ENCODE measurements at places on chromosomes 6 and 20. TPM values are rescaled to one million over a fixed set of nuclear protein-coding genes. Genes with fewer than 3 reads are reported as not detected.

The GMDS gene
- total RNA-seq, result 9.4 TPM

The SMPD2 gene
- total RNA-seq, result 4.6 TPM

The C6orf132 gene
- 3.3 TPM for total RNA-seq

The ETV7 gene
- total RNA-seq, result 0.55 TPM

The OOEP gene
- not detected for total RNA-seq

The RSPH9 gene
- total RNA-seq, result 0.16 TPM

The LPIN3 gene
- total RNA-seq, result 6.8 TPM

The PDE10A gene
- 33.5 TPM for total RNA-seq

The PPP1R3D gene
- total RNA-seq, result 9.3 TPM

The TCF21 gene
- 16.3 TPM for total RNA-seq

- DNase-seq, result no peak
These were observed 444.1 kb downstream of the CBLN4 start for GRCh38 chr20:55561259-55561658.

- DNase-seq, result no peak
These were observed 84.1 kb upstream of the TSHZ2 start for GRCh38 chr20:52888096-52888495.

DNA sequence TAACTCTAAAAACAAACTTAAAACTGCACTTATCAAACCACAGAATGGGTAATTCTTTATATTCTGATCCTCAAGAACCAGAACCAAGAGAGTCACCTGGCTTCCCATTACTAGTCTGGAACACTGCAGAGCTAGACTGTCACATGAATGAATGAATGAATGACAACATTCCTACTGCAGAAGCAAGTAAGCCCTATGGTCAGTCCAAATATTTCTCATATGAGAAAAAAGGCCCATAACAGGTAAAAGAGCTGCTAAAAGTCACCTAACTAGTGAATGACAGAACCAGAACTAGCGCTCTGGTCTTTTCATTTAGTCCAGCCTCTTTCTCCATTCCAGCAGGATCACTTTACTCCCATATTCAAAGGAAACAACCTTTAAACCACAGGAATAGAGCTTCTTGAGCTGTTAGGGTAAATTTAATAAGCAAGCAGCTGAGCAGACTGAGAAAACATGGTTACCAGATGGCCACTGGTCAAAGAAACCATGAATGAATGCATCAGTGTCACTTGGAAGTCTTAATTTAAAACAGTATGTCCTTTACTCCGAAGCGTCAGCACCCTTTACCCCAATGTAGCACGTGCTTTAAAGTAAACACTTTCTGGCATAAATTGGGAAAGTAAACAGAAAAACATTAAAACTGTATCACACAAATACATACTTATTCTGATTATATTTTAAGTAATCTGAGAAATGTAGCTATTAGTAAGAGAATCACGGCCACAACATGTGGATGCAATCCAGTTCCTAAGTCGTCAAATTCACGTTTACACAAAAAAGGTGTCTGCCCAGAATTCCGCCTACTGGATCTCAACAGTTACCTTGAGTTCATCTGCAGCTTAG, 1.4 kb downstream of the PREP start:
- DNase-seq, result no peak

DNA sequence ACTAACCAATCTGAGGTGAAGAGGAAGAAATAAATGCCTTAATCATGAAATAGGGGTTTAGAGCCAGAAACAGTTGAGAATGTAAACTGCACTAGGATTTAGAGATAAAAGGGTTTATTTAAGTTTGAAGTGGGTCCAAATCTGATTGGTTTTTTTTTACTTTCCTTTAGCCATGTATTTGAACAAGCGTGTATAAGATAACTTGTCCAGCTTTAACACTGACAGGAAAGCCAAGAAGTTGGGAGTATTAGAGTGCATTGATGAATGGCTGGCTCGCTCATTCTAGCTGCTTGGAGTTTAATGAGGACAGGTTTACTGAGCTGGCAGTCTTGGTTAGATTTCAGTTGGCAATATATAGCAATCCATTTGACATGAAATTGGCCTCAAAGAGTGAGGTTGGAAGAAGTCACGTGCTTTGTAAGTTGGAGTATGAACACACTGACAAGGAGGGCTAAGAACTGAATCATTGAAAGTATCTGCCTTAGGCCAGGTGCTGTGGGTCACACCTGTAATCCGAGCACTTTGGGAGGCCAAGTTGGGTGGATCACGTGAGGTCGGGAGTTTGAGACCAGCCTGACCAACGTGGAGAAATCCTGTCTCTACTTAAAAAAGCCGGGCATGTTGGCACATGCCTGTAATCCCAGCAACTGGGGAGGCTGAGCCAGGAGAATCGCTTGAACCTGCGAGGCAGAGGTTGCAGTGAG, 13.7 kb downstream of the SRSF3 start:
- peak; percentile 45 for DNase-seq

DNA sequence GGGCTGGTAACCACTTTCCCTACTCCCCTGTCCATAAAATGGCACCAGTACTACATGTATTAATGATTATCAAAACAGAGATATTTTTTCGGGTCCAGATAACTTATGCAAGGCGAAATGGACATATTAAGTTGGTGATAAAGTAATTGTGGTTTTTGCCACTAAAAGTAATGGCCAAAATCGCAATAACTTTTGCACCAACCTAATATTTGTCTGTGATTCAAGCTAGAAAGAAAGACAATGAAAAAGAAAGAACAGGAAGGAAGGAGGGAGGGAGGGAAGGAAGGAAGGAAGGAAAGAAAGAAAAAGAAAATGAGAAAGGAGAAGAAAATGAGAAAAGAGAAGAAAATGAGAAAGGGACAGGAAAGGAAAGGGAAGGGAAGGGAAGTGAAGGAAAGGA, 922.9 kb downstream of the TBC1D32 start:
- no peak for DNase-seq

- no peak for DNase-seq
These were observed 35.3 kb upstream of the EZR start for GRCh38 chr6:158854214-158855101.

GRCh38 chr6:129908858-129909257, 47.7 kb upstream of the TMEM244 start:
- DNase-seq, result no peak

GRCh38 chr20:38674765-38675133, 49.5 kb upstream of the SLC32A1 start:
- no peak for DNase-seq

DNA sequence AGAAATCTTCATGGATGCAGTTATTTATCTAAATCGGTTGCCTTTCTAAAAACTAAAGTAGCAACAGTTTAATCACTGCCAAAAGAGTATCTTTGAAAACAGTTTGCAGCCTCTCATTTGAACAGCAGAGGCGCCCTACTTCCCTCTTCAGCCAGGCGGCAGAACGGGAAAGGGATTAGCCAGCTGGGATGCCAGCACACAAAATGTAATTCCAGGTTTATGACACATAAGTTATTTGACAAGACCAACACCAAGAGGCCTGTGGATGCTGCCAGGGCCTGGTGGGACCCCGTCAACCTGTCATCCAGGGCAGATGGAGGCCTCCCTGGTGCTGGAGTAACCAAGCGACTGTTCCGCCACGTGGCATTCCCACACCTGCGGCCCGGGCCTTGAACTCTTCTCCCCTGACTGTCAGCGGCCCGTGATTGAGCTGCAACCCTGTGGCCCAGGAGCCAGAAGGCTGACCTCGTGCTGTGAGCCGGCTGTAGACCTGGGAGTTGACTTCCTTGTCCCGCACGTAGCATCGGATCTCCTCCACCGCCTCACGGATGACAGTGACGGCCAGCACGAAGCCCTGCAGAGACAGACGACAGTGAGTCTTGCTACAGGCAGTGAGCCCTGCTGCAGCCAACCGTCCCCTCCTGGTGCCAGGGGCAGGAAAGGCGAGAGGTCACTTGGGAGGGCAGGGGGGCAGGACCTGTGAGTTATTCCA, 55.5 kb downstream of the ATP9A start:
- DNase-seq, result no peak

DNA sequence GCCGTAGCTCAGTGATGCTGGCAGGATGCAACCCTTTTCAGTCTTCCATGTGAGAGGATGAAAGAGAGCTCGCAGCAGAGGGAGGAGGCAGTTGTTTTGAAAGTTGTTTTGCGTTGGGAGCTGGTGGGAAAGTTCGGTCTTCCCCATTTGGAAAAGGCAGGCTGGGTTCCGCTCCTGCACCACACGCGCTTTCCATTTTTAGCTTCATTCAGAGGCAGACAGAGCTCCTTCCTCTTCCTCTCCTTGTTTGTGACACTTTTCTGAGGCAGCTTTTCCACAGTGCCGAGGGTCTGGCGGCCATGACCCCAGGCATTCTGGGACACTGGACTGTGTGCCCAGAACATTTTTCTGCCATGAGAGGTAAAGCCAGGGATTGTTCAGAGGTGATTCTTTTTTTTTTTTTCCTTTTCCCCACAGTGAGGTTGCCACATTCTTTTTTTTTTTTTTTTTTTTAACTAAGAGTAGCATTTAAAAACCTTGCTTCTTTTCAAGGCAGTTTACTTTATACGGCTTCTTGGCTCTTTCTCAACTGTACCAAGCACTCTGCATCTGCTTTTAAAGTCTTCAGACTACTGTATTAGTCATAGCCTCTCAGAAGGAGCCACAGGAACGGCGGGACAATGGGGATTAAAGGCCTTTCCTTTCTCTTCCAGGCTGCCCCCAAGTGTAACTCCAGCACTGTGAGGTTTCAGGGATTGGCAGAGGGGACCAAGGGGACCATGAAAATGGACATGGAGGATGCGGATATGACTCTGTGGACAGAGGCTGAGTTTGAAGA, 1.6 kb downstream of the PRDM1 start:
- DNase-seq, result no peak

GRCh38 chr20:36275441-36276189, 30.5 kb upstream of the DLGAP4 start:
- peak; percentile 26 for DNase-seq

- DNase-seq, result no peak
These were observed 70.1 kb downstream of the NRN1 start for GRCh38 chr6:5936631-5937030.

- DNase-seq, result no peak
These were observed 44.0 kb downstream of the PANK2 start for GRCh38 chr20:3933218-3933617.

GRCh38 chr6:161244725-161245124, 29.1 kb downstream of the AGPAT4 start:
- peak; percentile 40 for DNase-seq

DNA sequence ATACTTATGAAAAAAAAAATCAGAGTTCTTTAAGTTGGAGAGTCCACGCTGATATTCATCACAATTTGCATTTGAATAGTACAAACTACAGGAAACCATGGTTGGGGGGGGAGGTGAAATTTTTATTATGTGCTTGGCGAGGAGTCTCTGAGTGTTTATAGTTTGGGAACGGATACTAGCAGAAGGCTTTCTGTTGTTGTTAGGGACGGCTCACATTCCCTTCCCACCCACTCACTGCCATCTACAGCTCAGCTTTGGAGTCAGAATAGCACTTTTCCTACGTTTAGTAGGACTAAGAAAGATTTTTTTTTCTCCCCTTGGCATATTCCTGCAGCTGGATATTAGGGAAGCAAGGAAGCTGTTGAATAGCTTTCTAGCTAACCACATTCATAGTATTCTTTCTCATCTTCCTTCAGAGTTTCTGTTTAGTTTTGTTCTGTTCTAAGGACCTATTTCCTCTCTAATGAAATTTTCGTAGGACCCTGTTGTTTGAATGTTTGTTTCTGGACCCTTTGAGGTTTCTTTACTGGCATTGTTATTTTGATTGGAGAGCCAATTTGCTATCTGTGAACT, 235.1 kb upstream of the ZNF217 start:
- peak; percentile 69 for DNase-seq

DNA sequence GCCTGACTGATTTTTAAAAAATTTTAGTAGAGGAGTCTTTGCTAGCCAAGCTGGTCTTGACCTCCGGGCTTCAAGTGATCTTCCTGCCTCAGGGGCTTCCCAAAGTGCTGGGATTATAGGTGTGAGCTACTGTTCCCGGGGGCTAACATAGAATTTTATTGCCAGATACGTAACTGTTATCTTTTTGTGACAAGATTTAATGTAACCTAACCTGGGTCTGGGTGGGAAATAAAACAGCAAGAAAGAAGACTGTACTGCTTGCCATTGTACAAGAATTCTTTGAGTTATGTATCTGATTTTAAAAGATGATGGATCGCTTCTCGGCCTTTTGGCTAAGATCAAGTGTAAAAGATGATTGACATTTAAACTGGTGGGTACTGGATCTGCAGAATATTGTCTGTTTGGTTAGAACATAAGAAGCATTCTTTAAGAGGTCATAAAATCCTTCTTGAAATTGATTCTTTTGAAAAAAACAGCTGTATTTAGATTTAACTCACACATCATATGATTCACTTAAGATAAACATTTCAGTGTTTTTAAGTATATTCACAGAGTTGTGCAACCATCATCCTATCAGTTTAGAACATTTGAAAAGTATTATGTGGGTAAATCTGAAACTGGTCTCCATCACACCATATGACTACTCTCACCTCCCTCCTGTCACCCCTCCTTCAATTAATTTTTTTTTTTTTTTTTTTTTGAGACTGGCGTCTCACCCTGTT, 21.6 kb downstream of the TPX2 start:
- no peak for DNase-seq

All from sigmoid colon (tissue), 7 donors.